ENCODE measurements at places on chromosomes 3 and 15.

DNA sequence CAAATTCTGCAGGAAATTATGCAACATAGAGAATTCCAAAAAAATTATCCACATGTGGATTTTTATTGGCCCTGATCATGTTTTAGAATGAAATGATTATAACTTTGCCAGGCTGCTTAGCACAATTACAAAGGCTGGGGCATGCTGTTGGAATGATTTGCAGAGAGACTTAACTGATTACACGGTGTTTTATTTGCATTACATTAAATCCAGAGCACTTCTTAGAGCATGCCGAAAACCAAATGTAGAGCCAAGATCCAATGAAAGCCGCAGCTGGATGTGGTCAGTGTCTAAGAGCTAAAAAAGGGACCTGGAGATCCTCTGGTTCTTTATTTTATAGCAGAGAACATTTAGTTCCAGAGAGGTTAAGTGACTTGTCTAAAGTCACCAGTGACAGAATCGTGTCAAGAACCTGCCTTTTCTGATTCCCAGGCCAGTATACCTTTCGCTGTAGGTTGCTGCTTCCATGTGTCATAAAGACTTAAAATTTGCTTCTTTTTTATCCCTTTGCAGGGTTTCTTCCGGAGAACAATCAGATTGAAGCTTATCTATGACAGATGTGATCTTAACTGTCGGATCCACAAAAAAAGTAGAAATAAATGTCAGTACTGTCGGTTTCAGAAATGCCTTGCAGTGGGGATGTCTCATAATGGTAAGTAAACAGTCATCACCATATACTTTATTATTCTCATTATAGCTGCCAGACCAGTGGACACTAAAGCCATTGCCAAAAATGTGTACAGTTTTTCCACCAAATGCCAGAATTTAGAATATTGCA lies 92.0 kb upstream of the TSEN2 start:
- DNase-seq: no peak

GRCh38 chr3:168989396-168989795 lies 674.1 kb downstream of the MECOM start:
- DNase-seq: no peak

GRCh38 chr3:4814305-4814903 lies 164.8 kb upstream of the BHLHE40 start:
- DNase-seq: no peak

GRCh38 chr3:135017003-135017893 lies 222.2 kb downstream of the EPHB1 start:
- DNase-seq: no peak

DNA sequence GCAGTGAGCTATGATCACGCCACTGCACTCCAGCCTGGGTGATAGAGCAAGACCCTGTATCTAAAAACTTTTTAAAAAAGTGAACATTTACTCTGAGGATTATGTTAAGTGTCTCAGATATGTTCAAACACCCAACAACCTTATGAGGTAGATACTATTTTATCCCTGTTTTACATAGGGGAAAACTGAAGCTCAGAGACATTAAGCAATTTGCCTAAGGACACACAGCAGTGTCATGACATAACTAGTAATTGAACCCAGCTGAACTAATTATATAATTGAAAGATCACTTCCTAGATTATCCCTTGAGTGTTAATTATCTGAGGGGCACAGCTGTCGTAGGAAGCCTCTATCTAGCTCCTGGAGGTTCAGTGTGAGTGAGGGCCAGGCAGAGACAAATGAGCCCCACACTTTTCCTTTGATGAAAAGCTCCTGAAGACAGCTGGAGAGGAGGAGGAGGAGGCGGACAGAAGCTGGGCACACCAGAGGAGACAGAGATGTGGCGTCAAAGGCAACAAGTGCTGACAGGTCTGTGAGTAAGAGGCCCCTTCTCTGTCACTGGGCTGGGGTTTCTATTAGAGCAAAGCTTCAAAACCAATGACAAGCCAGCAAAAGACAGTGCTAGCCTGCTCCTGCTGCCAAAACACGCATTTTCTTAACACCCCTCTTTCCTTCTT lies 20.5 kb downstream of the TRH start:
- no peak for DNase-seq

DNA sequence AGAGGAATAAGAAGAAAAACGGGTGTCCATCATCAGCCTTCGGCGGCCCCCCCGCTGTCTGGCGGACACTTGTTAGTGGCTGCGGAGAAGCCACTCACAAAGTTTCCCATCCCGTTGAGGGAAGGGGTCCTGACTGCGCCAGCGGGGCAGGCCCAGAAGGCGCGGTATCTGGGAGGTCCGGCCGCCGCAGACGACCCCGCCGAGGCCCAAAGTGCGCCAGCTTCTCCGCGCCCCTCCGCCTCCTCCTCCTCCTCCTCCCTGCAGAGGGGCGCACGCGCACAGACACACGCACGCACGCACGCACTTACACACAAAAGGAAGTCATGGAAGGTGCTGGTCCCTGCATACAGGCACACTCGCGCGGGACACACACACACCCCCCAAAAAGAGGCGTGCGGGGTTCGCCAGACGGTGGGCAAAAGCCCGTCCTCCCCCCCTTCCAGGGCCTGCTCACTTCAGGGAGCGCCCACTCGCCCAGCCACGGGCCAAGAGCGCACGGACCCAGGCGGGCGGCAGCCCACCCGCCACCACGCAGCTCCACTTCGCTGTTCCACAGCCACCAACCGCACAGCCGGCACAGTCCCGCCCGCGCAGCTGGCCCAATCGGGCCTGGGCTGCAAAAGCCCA lies 18.0 kb downstream of the ZNF148 start:
- peak; percentile 43 for DNase-seq

DNA sequence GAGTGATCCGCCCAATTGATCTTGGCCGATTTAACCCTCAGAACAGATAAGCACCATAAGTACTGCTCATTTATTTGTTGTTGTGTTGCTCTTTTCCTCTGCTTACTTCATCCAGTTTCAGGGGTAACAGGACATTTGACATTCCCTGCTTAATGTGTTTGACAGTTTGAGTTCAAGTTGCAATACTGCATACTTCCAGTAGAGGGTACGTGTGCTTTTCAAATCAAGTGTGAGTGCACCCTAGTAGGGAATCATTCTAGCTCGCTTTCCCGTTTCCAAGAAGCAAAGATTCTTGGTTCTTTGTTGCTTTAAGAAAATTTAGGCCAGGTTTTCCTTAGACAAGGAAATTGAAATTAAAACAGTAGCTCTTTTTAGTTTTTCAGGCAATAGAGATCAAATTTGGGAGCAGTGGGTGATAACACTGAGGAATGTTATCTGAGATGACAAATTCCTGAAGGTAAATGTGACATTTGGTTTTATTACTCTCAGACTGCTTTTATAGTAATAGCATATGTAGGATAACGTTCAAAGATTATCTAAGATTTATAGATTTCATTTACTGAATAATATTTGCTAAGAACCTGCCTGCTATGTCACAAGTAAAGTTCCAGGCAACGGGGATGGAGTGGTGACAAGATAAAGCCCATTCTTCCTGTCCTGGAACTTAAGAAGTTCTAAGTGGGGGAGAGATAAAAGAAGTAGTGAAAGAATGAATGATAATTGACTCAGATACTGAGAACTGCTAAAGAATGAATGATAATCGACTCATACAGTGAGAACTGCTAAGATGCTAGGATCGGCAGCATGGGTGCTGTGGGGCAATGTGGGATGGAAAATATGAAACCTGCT lies 73.3 kb downstream of the SYNPR start:
- no peak for DNase-seq
